ENCODE measurements at places on chromosomes 5 and 9.

DNA sequence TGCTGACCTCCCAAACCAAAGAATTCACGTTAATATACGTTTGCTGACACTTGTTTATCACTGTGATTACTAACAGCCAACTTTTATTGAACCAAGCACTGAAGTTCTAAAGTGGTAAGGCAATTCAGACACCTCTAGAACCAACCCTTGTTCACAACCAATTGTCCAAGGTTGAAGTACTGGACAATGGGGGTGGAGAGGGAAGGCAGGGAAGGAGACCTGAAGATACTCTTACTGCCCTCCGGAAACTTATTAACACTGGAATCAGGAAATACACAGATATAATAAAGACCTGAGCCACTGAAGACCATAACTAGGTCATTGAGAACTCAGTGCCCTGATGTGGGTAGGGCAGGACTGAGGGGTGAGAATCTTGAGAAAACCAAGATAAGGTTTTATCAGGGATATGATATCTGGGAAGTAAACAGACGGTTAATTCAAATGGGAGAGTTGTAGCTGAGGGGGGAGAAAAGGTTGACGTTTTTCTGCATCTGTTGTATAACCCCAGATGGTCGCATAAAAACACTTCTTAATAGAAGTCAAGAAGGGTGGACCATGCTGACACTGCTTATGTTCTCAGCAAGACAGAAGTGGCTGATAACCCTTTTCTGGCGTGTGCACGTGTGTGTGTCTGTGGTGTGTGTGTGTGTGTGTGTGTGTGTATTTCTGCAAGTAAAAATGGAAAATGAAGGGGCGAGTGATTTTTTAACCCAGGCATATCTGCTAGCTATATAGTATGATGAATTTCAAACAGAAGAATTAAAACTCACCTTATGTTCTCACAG is 125.9 kb downstream of the LHFPL2 start:
- no peak for DNase-seq

DNA sequence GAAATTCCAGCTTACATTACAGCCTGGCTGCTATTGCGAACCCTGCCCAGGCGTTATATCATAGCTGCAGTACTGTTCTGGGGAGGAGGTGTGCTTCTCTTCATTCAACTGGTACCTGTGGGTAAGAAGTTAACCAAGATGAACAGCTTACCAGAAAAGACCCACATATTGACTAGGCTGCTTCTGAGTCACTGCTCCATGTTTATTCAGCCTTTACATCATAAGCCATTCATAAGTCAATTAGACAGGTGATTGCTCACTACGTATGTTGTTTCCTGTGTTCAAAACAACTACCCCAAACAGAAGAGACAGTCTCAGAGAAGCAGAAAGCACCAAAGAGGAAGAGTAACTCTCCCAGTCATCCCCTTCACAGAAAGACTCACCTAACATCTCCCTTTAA is 34.7 kb upstream of the SLC22A5 start:
- no peak for DNase-seq

DNA sequence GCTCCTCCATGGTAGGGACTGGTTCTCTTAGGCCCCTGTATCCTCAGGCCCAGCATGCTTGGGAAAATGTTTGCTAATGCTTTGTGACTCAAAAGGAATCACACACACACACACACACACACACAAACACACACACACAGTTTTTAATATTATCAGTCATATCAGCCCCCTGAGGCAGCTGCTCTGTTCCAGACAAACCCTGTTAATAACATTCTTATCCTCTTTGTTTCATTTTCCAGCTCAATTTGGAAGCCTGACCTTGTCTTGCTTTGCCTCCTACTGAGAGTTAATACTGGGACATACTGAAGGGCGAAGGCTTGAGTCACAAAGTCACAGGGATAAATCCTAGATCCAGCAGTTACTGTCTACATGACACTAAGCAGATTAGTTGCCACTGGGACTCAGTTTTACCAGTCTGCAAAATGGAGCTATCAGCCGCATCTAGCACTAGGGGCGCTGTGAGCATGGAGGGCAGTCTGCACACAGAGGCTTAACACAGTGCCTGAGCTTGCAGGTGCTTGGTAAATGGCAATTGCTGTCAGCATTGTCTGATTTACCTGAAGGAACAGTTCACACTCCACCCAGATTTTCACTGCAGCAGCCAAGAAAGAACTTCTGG is 37.1 kb upstream of the KCNMB1 start:
- no peak for DNase-seq

- DNase-seq: no peak
Measured at GRCh38 chr5:175555168-175555785, 76.9 kb downstream of the SFXN1 start.

- DNase-seq: no peak
Measured at GRCh38 chr9:131167146-131167692, 41.8 kb downstream of the NUP214 start.
